Stimulated activated CD8-positive, alpha-beta memory T cell treated with anti-CD3 and anti-CD28 coated beads, Interleukin-2, amount 100 ng/mL, for 48 hours (primary cell): ENCODE measurements at places on chromosomes 4 and X.

DNA sequence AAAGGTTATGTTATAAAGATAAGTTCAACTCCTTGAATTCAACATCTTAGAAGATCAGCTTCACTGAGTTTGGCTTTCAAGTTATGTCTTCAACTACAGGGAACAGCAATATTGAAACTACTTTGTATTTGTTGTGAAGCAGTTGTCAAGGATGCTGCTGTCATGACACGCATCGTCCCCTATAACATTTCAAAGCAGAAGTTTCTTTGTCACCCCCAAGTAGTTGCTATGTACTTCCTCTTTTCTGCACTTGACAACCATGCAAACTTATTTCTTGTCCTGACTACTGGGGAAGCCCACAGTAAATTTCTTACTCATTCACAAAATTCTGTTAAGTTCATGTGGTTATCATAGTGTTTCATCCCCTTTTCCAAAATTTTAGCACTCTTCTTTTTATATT lies 14.3 kb downstream of the ANTXR2 start:
- DNase-seq, result no peak

DNA sequence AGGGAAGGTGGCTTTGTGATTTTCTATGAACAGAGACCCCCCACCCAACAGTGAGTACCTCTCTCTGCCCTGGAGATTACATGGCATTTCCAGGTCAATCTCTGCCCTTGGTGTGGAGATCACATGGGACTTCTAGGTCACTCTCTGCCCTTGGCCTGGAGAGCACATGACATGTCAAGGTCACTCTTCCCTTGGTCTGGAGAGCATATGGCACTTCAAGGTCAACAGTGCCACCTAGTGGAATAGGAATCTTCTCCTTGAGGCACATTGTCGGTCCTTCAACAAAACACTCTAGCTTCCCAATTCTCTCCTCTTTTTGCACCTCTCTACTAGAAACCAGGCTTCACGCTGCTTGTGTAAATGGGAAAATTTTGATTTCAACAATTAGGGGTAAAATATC lies 66.2 kb upstream of the TACR3 start:
- DNase-seq, result no peak

GRCh38 chrX:96447161-96447560 lies 237.5 kb upstream of the DIAPH2 start:
- DNase-seq, result no peak

DNA sequence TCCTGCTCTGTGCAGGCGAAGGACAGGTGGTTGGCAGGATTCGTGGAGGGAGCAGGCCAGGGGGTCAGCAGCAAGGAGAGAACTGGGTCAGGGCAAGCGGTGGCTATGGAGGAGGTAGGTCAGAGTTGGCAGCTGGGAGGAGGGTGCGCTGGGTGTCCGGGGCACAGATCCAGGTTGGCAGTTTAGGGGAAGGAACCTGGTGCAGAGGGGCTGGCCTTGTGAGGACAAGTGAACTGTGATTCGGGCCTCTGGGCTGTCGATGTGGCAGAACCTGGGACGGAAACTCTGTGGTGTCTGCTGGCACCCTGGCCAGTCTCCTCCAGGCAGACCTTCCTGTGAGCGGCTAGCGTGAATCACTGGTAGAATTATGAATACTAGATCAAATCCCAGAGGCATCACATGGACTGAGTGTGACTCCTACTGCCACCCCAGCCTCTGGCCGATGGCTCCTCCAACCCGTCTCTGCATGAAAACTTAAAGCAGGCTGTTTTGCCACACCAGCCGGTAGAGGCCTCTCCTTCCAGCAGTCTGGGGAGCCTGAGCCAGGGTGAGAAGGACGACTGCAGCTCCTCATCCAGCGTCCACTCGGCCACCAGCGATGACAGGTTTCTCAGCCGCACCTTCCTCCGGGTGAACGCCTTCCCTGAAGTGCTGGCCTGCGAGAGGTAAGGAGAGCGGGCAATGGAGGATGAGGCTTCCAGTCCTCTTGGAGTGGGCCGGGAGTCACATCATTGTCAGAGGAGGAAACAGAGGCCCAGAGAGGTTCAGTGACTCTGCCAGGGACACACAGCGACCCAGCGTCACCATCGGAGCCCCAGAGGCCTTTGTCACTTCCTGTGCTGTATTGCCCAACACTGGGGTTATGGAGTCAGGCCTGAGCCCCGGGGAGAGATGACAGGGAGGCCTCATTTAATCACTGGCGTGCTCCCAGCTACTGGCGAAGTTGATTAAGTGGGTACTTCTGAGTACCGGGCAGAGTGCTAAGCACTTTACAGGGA lies 20.3 kb downstream of the EVC start:
- no peak for DNase-seq

DNA sequence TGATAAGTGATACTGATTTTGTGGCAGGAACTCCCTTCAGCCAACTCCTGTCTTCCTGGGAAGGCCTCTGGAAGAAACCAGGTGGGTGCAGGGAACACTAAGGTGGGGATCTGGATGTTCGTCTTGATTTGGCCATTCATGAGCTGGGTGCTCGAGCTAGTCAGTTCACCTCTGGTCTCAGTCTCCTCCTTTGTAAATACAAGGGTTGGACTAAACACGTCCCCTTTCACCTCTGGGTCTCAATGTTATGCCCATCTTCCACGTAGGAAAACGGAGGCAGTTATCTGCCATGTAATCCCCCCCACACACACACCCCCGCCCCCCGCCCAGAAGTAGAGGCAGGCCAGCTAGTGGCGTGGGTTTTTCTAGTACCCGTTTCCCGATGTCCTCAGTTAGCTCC lies 4.1 kb upstream of the RS1 start:
- no peak for DNase-seq

DNA sequence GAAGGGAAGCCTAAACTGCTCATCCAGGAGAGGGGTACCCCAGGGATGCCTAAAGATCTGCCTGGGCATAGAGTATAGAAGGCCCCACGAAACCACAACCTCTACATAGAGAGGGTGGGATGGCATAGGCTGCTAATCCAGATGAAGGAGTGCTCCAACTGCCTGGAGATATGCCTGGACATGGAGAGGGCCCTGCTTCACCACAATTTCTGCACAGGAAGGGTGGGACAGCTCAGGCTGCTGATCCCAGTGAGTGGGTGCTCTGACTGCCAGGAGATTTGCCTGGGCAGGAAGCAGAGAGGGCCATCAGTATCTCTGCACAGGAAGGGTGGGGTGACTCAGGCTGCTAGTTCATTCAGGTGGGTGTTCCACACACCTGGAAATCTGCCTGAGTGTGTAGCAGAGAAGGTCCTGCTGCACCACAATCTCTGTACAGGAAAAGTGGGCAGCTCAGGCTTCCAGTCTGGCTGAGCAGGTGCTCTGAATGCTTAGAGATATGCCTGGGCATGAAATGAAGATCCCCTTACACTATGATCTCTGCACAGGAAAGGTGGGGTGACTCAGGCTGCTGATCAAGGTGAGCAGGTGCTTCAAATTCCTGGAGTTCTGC lies 61.1 kb downstream of the ZNF518B start:
- DNase-seq, result no peak

GRCh38 chrX:132737743-132738142 lies 220.7 kb downstream of the HS6ST2 start:
- peak; percentile 32 for DNase-seq
